Endothelial cell of umbilical vein (primary cell): ENCODE measurements at places on chromosomes 11 and 22. TPM values are rescaled to one million over a fixed set of nuclear protein-coding genes. Genes with fewer than 3 reads are reported as not detected.

DNA sequence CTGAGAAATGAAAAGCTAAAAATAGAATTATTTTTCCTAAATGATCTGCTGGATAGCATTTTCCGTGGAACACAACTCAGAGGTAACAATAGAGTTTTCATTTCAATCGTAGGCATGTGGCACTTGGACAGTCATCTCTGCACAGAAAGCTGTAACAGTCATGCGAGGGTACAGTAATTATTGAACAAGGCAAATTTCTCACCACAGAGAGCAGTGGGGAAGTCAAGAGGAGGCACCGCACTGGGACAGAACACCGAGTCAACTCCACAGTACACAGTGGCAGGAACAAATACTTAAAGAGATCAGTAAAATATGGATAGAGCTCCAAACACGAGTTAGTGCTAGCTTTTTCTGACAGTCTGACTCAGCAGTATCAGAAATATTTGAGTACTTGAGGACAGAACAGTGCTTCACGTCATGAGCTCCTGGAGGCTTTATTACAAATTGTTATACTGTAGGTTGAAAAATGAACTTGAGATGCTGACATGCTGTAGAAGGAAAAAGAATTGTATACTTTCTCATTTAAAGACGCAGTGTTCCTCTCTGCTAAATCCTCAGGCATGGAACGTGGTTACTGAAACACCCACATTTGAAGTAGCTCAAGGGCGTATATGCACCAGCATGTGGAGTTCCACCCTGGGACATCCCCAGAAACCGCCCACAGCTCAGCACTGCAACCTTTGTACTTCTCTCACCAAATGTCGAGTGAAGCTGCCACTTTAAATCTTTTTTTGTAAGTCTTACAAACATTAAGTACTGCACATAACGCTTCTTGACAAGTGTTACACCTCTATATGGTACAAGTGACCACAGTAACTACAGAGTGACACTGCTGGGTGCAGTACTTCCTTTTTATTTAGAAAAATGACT, 27.4 kb upstream of the YPEL1 start:
- DNase-seq, result no peak

TRIM49D2 gene
- total RNA-seq, result not detected in 2 replicates

OR10G4 gene
- total RNA-seq, result not detected in 2 replicates

GRCh38 chr22:22684580-22685561, 40.5 kb downstream of the GGTLC2 start:
- no peak for DNase-seq

GRCh38 chr11:19723572-19724342, 11.1 kb downstream of the NAV2 start:
- peak; percentile 72 for DNase-seq

DNA sequence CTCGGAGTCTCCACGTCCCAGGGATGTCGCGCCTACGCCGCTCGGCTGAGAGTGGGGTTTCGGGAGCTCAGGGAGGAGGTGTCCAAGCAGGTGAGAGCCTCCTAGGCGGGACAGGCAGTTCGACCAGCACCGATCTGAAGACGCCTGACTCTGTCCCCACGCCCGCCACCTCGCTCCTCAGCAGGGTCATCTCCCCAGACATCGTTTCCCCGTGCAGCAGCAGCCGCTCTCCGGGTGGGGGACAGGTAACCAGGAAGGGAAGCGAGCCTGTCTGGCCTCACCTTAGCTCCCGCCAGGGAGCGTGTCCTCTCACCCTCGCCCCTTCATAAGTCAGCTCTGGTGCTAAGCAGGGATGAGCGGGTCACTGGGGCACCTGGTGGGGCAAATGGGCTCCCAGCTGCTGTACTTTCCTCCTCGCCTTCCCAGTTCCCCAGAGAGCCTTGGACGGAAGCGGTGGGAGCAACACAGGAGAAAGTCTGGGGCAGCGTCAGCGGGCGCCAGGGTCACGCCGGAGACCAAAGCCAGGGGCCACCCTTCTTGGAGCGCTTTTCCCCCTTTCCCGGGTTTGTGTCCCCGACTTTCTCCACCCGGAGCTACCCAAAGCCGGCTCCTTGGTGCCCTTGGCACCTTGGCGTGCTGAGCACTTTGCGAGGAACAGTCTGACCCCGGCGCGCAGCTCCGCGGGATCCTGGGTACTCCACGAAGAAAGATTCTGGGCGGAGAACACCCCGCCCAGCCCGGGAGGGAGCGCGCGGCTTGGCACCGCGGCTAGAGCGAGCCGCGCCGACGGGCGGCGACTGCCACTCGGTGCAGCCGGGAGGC, 1.6 kb downstream of the SPON1 start:
- DNase-seq, result no peak

GRCh38 chr11:117039900-117040299, 58.3 kb downstream of the SIK3 start:
- no peak for DNase-seq

- peak; percentile 21 for DNase-seq
These were observed at the start of gene MYRF for GRCh38 chr11:61752117-61752924. Gene MYRF (plus strand): TSS chr11:61752636. CDS start chr11:61752745, 109 bp downstream.

GRCh38 chr11:118602331-118602730, 5.1 kb upstream of the PHLDB1 start:
- DNase-seq, result no peak

- DNase-seq, result no peak
These were observed 4.2 kb upstream of the SORL1-AS1 start for GRCh38 chr11:121456816-121457431.

DNA sequence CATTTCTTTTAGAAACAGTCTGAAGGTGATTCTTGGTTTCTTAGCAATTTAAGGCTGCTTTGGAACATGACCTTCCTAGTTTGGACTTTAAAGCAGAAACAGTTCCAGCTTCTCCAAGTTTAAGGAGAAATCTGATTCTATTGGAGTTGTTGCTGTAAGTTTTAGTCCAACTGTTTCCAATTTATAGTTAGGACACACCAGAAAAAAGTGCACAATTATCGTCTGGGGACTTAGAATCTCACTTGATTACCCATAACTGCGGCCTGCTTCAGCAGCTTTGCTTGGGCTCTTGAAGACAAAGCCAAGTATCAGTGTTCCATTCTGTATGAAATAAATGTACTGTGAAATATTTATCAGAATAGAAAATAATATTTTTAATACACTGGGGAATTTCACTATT, 246.6 kb downstream of the TMEM135 start:
- no peak for DNase-seq
